ENCODE measurements at places on chromosomes 6 and 20. TPM values are rescaled to one million over a fixed set of nuclear protein-coding genes. Genes with fewer than 3 reads are reported as not detected.

The C2 gene
- total RNA-seq: 0.30 TPM

The CYP21A2 gene
- total RNA-seq: 0.17 TPM

The MUCL3 gene
- not detected for total RNA-seq

The PI3 gene
- total RNA-seq: not detected

The FOXF2 gene
- total RNA-seq: 16.4 TPM

The LAMA2 gene
- 9.5 TPM for total RNA-seq

The ERVFRD-1 gene
- not detected for total RNA-seq

The FERMT1 gene
- 4.9 TPM for total RNA-seq

The KCNG1 gene
- 51.0 TPM for total RNA-seq

The CRIP3 gene
- total RNA-seq: not detected

The RAMACL gene
- total RNA-seq: under 0.01 TPM

The PLTP gene
- 51.7 TPM for total RNA-seq

The ABRACL gene
- 38.5 TPM for total RNA-seq

The COX4I2 gene
- not detected for total RNA-seq

The ZBTB12 gene
- total RNA-seq: 3.0 TPM

The LTA gene
- total RNA-seq: not detected

The MOCS3 gene
- 5.2 TPM for total RNA-seq

The BEND6 gene
- 7.1 TPM for total RNA-seq
